Stomach (tissue), 19 donors: ENCODE measurements at places on chromosomes 4 and X. TPM values are rescaled to one million over a fixed set of nuclear protein-coding genes. Genes with fewer than 3 reads are reported as not detected.

RPS6KA6 gene
- 0.81 TPM for polyA plus RNA-seq

PABPC5 gene
- 0.58 TPM for polyA plus RNA-seq

MAGEC3 gene
- polyA plus RNA-seq, result not detected

PIR gene
- 47.5 TPM for polyA plus RNA-seq

AFF2 gene
- polyA plus RNA-seq, result not detected

TRIM61 gene
- polyA plus RNA-seq, result 0.50 TPM
